ENCODE measurements at places on chromosomes 13 and 19.

- no peak for DNase-seq
Measured at GRCh38 chr13:110872768-110873638, 41.9 kb downstream of the ANKRD10 start.

DNA sequence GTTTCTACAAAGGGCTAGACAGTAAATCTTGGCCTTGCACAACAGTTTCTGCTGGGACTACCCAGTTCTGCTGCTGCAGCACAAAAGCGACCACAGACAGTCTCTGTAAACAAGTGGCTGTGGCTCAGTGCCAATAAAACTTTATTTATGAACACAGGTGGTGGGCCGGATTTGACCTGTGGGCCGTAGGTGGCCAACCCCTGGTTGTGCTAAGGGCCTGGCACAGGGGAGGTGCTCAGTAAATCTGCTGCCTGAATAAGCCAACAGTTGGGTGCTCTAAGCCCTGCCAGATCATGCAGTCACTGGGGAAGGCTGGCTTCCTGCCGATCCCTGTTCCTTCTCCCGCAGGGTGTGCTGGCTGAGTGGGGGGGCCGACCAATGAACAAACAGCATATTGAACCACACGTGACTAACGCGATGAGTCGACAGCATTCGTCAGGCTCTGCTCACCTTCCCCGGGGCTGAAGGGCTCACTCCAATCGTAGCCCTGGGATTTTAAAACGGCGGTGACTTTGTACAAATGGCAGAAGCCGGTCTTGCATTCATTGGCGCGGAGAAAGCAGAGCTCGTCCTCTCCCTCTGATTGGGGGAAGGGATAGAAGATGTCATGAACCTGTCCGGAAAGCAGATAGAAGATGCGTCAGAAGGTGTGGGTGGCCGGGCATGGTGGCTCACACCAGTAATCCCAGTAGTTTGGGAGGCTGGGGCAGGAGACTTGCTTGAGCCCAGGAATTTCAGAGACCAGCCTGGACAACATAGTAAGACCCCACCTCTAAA, 24.3 kb upstream of the MYDGF start:
- DNase-seq: no peak

GRCh38 chr19:49793561-49793840, 19.6 kb downstream of the FUZ start:
- no peak for DNase-seq

GRCh38 chr19:2394442-2395292, 32.7 kb downstream of the TIMM13 start:
- DNase-seq: no peak

- no peak for DNase-seq
Measured at GRCh38 chr13:100636004-100636403, 38.6 kb downstream of the TMTC4 start.

DNA sequence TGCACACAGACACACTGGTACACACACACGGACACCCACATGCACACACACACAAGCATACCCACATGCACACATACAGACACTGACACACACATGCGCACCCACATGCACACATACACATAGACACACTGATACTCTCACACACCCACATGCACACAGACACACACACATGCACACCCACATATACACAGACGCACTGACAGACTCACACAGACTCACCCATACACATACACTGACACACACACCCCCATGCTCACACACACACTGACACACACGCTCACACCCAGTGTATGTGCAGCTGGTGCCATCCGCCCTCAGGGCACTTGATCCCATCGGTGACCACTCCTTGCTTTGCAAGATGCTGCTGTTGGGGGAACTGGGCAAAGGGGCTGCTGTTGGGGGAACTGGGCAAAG, 9.7 kb upstream of the RASA3 start:
- no peak for DNase-seq

GRCh38 chr13:71621174-71622124, 245.6 kb downstream of the DACH1 start:
- no peak for DNase-seq
